GM13976 (cell line): ENCODE measurements at places on chromosomes 16 and 17.
A peak's percentile ranks its signal among the peaks of the same experiment; 100 is the strongest.

- DNase-seq, result no peak
Measured at GRCh38 chr16:53080345-53081031, 25.7 kb downstream of the CHD9 start.

DNA sequence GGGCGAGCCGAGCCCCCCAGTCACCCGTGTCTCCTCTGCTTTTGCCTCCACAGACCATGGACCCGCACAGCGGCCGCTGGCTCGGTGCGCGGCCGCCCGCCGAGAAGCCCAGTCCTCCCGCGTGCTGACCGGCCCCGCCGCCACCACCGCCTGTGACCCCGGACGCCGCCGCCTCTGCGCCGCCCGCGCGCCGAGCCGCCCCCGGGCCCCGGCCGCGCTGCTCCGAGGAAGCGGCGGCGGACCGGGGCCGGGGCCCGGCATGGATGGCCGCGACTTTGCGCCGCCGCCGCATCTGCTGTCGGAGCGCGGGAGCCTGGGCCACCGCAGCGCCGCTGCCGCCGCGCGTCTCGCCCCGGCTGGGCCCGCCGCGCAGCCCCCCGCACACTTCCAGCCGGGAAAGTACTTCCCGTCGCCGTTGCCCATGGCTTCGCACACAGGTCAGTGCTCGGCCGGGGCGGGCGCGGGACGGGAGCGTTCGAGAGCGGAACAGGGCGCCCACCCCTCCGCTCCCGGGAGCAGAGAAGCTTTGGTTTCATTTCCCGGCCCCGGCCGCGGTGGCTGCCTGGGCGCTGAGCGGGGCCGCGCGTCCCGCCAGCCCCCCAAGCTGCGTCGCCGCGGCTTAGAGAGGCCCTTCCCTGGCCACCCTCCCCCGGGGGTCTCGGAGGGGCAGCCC lies 4.4 kb downstream of the BAHCC1 start:
- DNase-seq, result peak; percentile 65

DNA sequence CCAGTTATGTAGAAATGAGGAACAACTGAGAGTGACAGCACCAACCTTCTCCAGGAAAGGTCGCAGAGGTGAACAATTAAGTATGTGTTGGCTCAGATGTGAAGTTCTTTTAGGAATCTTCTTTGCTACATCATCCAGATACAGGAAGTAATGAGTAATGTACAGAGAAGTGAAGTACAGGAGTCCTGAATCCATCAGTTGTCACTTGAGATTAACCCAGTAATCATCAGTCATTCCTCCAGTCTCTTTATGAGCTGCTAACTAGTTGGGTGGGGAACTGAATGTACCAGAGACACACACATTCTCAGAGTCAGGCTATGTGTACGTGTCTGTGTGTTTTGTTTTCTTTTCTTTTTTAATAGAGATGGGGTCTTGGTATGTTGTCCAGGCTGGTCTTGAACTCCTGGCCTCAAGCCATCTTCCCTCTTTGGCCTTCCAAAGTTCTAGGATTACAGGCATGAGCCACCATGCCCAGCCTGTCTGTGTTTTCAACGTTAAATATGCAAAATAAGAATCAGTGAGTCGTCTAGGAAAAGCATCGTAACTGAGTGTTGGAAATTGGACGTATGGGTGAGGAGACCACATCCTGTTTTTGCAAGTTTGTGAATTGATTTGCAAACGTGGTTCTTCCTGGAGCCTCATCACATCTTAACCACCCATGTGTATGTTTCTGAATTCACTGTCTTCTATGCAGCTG lies 19.9 kb downstream of the ZNF200 start:
- DNase-seq, result no peak

- DNase-seq, result no peak
Measured at GRCh38 chr17:56152874-56153602, at the start of gene ANKFN1. ANKFN1 (plus strand) TSS chr17:56153475; CDS start chr17:56212668, 59,193 bp downstream.

GRCh38 chr17:62098623-62099231 lies 33.6 kb upstream of the MED13 start:
- DNase-seq, result peak; percentile 72

DNA sequence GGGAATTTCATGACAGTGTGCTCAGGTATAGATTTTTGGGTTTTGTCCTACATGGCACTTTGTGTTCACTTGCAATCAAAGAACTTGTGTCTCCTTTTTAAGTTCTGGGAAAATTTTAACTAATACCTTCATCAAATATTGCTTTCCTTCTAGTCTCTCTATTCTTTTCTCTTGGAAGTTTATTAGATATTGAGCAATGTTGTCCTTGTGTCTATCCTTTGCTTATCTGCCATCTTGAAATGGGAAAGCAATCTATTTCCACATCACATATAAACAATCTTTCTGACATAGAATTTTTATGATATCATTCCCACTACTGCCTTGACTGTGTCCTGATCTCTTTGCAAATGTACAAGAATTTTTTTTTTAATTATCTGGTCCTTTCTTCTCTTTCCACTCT lies 4.4 kb upstream of the ABCA9 start:
- DNase-seq, result no peak

GRCh38 chr16:68364561-68364998 lies 53.8 kb downstream of the PRMT7 start:
- no peak for DNase-seq

GRCh38 chr16:14181371-14182050 lies 110.4 kb downstream of the MRTFB start:
- DNase-seq, result no peak

DNA sequence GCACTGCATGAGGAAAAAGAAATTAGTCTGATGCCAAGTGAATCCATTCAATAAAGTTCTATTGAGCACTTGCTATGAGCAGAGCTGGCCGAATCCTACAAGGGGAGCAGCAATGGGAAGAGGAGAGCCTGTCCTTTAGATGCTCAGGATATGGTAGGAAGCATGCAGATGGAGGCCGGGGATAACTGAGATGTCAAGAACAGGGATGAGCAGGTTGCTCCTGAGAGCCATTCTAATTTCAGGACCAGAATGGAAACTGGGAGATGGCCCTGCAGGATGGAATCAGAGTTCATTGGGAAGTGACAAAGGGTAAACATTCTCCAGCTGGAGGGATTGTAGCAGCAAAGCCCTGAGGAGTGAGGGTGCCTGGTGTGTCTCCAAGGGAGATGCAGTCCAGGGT lies 88.0 kb downstream of the CBLN1 start:
- DNase-seq, result no peak

- DNase-seq, result peak; percentile 20
Measured at GRCh38 chr16:85751698-85752501, 1.0 kb upstream of the C16orf74 start.

DNA sequence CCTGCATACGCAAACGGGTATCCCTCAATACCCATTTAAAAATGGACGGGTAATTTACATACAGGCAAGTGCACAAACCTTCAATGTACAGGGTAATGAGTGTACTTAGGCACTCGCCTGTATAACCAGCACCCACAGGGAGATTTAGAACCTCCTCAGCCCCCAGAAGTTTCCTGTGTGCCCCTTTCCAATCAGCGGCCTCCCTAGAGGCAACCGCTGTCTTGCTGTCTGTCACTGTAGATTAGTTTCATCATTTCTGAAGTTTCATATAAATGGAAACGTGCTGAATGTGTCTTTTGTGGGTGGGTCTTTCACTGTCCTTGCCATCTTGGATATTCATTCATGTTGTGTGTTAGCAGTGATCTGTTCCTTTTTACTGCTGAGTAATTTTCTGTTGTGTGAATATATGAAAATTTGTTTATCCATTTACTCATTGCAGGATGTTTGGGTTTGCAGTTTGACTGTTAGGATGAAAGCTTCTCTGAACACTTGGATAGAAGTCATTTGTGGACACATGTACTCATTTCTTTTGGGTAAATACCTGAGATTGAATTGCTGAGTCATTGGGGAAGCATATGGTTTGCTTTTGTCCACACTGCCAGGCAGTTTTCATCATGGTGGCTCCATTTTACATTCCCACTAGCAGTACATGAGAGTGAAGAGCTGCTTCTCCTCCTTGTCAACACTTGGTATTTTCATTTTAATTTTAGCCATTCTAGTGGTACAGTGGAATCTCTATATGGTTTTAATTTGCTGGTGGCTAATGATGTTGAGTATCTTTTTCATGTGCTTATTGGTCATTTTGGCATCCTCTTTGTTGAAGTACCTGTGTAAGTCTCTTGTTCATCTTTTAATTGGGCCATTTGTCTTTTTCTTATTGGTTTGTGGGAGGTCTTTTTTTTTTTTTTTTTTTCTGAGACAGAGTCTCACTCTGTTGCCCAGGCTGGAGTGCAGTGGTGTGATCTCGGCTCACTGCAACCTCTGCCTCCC lies 2.1 kb upstream of the ADCY7 start:
- DNase-seq, result no peak

DNA sequence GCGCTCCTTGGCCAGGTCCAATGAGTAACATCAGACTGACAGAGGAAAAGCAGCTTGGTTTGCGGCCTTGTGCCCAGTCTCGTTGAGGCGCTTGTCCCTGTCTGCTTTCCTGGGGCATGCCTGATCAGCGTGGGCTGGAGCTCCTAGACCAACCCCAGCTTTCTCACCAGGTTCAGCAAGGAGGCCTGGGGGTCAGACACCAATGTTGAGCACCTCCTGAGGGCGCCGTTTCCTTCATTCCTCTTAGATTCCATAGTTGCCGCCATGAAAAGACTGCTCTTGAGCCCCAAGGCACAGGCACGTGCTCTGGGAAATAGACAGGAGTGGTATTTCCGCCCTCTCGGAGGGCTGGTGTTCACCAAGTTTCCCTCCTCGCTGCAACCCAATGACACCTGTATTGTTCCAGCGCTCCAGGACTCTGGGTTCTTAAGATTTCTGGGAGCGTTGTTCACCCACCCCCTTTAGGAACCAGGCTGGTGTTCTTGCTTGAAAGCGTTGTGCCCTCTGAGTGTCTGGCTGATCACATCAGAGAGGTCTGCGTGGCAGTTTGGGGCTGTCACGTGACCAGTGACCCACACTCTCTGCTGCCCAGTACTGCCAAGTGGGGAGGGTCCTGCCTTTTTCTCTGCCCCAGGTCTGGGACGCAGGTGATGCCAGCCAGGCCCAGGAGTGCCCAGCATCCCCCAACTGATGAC lies 18.0 kb downstream of the KCTD2 start:
- peak; percentile 27 for DNase-seq

DNA sequence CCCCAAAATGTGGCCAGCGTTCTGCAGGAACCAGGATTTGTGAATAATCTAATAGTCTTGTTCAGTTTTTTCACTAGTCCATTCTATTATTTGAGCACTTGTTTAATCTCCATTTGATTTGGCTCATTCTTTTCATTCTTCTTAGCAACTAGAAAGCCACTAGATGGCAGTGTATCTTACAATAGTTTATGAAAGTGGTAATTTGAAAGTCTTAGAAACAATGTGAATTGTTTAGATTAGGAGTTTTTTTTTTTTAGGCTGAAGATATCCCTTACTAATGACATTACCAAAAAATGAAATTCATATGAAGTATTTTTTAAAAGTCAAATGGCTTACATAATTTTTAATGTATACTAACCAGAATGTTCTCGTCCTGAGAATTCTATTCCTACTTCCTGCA lies 6.7 kb downstream of the ERI2 start:
- DNase-seq, result no peak

DNA sequence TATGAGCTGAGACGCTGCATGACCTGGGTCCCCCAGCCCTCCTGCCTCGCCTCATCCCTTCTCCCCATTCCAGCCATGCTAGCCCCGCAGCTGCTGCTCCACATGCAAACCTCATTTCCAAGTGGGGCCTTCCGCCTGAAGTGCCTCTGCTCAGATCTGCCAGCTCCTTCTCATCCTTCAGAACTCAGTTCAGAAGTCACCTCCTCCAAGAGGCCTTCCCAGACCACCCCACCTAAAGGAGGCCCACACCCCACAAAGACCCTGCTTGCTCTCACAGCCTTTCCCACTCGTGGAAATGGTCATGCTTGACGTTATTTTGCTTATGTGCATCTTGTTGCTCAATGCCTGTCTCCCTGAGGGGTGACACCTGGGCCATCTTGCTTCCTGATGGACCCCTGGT lies 58.7 kb downstream of the RMI2 start:
- no peak for DNase-seq

- DNase-seq, result no peak
Measured at GRCh38 chr17:15231851-15232516, 33.1 kb downstream of the PMP22 start.

DNA sequence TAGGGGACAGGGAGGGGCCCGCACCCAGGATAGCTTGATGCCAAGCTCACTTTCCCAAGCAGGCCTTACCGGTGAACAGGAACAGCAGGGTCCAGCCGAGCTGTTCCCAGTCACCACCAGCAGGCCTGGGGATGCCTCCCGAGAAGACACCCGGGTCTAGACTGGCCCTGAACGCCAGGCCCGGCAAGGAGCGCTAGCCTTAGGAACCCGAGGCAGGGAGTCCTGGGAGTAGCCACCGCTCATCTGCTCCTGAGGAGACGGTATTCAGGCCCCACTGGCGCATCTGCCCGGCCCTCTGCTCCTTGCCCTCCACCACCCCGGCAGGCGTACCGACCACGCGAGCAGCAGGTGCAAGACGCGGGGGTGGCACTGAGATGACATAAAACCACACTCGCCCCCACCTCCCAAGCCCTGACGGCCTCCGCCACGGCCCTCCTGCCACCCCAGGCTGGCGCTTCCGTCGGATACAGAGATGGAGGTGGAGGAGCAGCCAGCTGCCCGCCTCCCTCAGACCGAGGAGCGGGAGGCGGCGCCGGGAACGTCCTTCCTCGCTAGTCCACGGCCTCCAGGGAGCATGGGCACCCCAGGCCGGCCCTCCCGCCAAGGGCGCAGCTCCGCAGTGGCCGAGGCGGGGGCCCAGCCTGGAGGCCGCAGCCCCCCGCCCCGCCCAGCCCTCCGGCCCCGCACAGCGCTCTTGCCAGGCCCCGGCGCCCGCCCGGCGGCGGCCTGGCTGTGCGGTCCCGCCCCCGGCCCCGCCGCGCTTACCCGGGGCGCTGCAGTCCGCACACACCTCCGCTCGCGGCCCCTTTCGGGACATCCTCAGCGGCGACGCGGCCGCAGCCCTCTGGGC lies 661 bp downstream of the GIT1 start:
- no peak for DNase-seq

DNA sequence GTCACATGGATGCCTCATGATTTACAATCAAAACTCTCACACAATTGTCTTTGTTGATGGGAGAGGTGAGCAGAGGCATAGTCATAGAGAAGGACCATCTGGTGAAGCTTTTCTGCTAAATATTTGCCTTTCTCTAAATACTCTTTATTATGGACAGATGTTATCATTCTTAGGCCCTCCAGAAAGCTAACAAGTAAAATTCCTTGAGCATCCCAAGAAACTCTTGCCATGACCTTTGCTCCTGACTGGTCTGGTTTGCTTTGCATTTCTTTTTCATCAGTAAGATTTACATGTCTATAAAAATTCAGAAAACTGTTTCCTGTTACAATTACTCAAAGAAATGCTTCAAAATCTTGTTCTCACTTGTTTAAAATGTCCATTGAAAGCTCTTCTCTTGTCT lies 1336.6 kb upstream of the CDH8 start:
- no peak for DNase-seq

- DNase-seq, result no peak
Measured at GRCh38 chr16:81692021-81692420, 87.1 kb upstream of the PLCG2 start.

DNA sequence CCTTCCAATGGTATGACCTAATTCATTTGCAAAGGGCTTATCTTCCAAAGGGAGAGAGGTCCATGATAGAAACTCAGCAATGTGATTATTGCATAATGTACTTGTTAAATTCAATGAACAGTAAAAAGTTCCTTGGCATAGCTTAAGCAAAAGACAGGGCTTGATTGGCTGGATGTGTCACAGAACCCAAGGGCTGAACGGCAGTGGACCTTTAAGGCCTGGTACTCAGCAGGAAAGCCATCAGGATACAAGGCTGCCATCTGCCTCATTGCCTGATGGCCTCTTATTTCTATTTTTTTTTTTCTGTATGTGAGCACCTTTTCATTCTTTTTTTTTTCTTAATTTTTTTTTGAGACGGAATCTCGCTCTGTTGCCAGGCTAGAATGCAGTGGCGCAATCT lies 208.9 kb upstream of the WSCD1 start:
- no peak for DNase-seq
